ENCODE measurements at places on chromosomes 7 and 10.

- no peak for DNase-seq
Observed at GRCh38 chr10:104339469-104340110, 1.3 kb upstream of the ITPRIP start.

- DNase-seq: no peak
Observed at GRCh38 chr10:78630944-78631838, 437.6 kb upstream of the ZMIZ1 start.

DNA sequence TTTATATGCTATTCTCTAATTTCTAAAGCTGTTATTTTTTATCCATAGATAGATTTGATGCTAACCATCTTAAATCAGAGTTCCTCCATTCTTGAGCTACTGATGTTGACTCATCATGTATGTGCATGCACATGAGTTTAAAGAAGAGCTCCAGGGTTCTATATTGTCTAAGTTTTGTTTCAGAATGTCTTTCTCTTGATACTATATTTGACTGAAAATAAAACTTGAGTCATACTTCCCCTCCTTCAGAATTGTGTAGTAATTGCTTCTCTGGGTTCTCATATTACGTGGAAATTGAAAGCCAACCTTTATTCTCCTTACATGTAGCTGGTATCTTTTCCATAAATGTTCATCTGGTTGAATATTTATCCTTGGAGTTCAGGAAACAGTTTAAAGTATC lies 89.4 kb downstream of the LRRTM3 start:
- DNase-seq: no peak

DNA sequence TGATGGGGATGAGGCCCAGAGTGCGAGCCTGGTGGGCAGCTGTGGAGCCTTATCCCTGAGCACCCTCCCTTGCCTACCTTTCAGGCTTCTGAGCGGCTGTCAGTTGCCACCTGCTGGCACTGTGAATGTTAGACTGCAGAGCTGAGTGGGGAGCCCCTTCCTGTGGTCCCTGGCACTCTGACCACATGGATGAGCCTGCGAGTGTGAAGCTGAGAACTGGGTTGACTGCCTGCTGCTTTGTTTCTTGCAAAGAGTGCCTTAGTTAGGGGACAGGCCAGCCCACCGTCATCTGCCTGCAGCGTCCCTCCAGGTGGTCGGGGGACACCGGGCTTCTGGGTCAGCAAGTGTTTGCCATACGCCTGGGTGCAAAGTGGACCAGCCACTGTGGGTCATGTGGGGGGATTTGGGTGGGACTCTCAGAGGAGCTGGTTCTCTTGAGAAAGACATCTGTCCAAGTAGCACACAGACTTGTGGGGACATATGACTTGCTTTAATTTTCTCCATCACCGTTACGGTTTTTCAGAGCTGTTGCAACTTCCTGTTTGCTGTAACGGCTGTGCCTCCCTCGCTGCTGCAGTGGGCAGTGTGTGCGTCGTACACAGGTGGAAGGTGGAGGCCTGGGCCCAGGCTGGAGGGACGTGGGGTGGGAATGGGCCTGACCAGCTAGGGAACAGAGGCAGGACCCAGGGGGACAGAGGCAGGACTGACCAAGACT lies 13.7 kb downstream of the INPP5A start:
- DNase-seq: no peak

- DNase-seq: no peak
Observed at GRCh38 chr7:103605640-103606039, 159.6 kb upstream of the SLC26A5 start.

DNA sequence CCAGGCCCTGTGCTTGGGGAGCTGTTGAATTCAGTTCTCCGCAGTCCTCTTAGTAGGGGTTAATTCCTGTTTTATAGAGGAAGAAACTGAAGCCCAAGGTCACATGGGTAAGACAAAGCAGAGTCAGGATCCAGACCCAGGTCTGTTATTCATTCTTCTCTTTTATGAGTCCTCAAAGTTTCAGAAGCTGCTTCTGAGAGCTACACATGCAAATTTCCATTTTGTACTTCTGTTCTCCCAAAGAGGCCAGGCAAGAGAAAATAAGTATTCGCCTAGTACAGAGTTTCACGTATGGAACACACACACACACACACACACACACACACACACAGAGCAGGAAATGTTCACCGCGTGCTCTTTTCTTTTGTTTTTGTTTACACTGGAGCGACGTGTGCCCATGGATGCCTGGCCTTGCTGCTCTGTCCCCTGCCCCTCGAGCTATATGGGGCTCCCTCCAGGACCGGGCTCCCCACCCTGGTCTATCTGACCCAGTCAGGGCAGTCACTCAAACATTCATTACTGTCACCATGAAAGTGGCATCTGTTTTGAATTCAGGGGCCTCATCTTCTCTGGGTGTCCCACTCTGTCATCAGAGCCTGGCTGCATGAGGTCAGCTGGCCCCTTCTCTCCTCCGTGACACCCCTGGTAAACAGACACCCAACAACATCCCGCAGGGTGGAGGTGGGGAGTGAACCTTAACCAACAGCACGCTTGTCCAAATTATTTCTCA lies 84.4 kb downstream of the TNS3 start:
- no peak for DNase-seq

- DNase-seq: no peak
Observed at GRCh38 chr7:82609746-82610145, 166.2 kb upstream of the CACNA2D1 start.

DNA sequence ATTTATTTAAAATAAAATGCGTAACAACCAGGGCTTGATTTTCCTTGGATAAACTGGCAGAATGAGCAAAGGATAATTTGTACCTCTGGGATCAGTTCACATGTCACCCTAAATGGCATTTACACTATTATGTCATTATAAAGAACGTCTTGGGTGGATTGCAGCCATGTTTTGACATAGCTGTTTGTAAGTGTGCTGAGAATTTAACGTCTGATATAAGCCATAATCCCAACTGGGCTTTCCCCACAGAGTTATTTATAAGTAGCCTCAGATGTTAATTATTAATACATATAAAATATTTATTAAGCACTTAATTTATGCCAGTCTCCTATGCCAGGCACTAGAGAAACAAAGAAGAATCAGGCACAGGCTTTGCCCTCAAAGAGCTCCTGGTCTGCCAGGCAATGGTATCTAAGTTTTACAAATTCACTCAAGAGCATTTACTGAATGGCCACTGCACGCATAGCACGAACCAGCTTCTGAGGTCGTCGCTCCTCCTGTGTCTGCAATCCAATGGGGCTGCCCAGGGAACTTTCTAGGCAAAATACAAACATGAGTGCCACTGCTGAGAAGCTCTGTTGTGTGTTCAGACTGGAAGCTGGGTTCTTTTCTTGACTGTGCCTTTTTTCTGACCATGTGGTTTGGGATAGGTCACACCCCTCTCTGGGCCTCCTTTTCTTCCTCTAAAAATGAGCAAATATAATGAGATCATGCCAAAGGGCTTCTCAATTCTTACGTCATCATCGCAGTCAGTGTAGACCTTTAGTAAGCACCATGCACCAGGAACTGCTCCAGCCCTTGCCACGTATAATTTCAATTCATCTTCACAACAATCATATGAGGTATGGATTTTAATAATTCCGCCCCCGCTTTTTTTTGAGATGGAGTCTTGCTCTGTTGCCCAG lies 11.3 kb upstream of the CTBP2 start:
- no peak for DNase-seq

DNA sequence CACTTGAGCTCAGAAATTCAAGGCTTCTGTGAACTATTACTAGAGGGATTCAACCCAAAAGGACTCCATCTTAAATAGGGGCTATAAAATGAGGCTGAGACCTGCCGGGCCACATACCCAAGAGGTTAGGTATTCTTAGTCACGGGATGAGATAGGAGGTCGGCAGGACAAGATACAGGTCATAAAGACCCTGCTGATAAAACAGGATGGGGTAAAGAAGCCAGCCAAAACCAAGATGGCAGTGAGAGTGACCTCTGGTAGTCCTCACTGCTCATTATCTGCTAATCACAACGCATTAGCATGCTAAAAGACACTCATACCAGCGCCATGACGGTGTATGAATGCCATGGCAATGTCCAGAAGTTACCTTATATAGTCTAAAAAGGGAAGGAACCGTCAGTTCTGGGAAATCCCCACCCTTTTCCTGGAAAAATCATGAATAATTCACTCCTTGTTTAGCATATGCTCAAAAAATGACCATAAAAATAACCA lies 101.2 kb upstream of the TRIM24 start:
- DNase-seq: no peak

GRCh38 chr7:137981668-137982067 lies 20.2 kb downstream of the CREB3L2 start:
- DNase-seq: no peak

GRCh38 chr7:48518092-48518491 lies 346.8 kb downstream of the ABCA13 start:
- no peak for DNase-seq

- no peak for DNase-seq
Observed at GRCh38 chr10:110437351-110437605, 60.4 kb upstream of the DUSP5 start.

DNA sequence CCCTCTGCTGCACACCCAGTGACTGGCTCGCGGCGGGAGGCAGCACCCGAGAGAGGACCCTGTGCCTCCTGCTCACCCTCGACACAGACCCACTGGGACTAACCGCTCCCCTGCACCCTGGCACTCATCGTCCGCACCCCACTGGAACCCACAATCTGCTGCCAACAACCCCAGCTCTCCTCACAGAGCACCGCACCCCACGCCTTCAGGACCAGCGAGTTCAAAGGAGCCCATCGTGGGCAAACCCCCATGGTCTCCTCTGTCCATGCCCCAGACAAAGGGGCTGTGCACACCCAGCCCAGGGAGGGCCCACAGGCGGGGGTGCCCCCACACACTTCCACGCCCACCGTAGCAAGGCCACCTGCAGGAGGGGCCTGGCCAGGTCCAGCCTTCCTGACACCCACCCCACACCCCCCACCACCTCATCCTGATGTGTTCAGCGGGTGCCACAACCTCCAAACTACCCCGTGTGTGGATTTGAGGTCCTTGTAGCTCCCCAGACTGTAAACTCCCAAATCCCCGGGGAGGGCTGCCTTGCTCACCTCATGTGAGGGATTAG lies 14.0 kb downstream of the RASGEF1A start:
- DNase-seq: no peak

GRCh38 chr10:98528805-98529183 lies 82.1 kb upstream of the HPS1 start:
- no peak for DNase-seq

DNA sequence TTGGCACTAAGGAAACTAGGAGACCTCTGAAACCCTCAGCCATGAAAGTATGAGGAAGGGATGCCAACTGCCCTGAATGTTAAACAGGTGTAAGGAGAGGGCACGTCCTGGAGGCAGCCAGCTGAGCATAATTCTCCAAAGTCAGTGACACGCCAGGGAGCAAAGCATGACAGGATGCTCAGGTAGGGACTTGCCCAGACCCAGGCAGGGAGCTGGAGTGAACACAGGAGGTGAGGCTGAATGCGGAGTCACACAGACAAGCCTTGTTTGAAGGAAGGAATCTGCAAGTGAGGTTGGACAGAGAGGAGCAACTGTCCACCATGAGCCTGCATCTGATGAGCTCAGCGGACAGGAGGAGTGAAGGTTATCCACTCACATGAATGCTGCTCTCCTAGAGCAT lies 41.5 kb downstream of the KLRG2 start:
- DNase-seq: no peak

- DNase-seq: no peak
Observed at GRCh38 chr7:158365267-158365666, 222.4 kb downstream of the PTPRN2 start.

GRCh38 chr10:52782554-52782953 lies 10.0 kb upstream of the MBL2 start:
- no peak for DNase-seq

- no peak for DNase-seq
Observed at GRCh38 chr7:32937344-32938174, 19.7 kb upstream of the FKBP9 start.

- DNase-seq: no peak
Observed at GRCh38 chr10:45450866-45451265, 76.8 kb downstream of the ALOX5 start.

Data from stimulated activated CD8-positive, alpha-beta memory T cell treated with anti-CD3 and anti-CD28 coated beads, Interleukin-7, amount 100 ng/mL, for 1 hour (primary cell).